ENCODE measurements at places on chromosomes 5 and 9.

DNA sequence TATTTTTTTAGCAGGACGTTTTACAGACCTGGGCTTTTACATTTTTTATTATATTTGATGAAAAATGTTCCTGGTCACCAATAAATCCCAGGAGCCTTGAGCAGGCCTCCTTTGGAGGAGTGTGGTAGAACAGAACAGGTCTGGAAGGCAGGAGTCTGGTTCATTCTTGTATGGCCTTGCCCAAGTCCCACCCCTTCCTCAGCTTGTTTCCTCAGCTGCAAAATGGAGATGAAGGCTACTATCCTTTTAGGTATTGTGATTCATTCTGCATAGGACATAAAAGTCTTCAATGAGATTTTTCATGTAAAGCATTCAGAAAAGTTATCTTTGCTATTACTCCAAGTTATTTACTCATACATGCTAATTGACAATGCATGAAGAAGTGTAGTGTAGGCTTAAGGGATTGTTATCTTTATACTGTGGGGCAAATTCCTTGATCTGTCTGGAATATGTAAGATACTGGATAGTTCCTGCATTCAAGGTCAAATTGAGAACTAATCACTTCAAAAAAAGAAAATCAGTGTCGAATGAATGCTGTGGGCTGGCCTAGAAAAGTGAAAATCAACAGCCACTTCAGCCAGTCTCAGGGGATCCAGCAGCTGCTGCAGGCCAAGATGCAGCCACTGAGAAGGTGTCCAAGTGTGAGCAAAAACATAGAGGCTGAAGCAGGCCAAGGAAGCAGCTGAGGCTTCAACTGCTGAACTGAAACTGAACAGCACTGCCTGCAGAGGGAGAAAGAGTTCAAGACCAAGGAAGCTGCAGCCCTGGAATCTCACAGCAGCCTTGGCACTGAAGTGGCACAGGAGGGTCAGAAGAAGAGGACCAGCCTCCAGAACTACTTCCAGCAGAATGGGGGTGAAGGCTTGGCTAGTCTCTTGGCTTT lies 15.5 kb upstream of the SLC36A3 start:
- no peaks in the 10 kb centered on the region for H3K4me1 ChIP-seq
- no peak overlapping the region for H3K4me3 ChIP-seq
- H3K27me3 ChIP-seq = no peaks in the 10 kb centered on the region
- no peak overlapping the region for H3K27ac ChIP-seq

DNA sequence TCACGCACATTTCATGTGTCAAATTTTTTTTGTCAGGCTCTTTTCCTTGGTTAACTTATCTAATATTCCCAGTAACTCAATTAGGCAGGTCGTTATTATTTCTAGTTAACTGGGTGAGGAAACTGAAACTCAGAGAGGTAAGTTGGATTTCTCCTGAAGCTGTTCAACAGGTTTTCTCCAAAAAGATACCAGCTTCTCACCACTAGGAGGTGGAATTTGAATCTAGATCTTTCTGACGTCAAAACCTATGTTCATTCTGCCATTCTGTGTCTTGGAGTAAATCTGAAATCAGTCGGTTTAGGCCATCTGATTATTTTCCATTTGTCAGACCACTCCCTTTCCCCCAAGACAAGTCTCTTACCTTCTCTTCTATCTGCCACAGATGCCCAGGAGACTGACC lies 572.9 kb downstream of the ACTL7B start:
- no peaks in the 10 kb centered on the region for H3K36me3 ChIP-seq
- DNase-seq = no peak
- no peaks in the 10 kb centered on the region for H3K27me3 ChIP-seq
- H3K4me3 ChIP-seq = no peak overlapping the region
- H3K27ac ChIP-seq = no peak overlapping the region

- no peaks in the 10 kb centered on the region for H3K4me1 ChIP-seq
- no peaks in the 10 kb centered on the region for H3K36me3 ChIP-seq
- H3K4me3 ChIP-seq = no peak overlapping the region
- H3K27me3 ChIP-seq = no peaks in the 10 kb centered on the region
These were observed 497.5 kb upstream of the RGMB start for GRCh38 chr5:98275980-98276379.

- no peaks in the 10 kb centered on the region for H3K27me3 ChIP-seq
- H3K4me3 ChIP-seq = no peak overlapping the region
- no peak for DNase-seq
- H3K4me1 ChIP-seq = peaks cover 25% of the 10 kb centered on the region
- no peak overlapping the region for H3K27ac ChIP-seq
These were observed 79.2 kb upstream of the SPIN1 start for GRCh38 chr9:88308831-88309560.

DNA sequence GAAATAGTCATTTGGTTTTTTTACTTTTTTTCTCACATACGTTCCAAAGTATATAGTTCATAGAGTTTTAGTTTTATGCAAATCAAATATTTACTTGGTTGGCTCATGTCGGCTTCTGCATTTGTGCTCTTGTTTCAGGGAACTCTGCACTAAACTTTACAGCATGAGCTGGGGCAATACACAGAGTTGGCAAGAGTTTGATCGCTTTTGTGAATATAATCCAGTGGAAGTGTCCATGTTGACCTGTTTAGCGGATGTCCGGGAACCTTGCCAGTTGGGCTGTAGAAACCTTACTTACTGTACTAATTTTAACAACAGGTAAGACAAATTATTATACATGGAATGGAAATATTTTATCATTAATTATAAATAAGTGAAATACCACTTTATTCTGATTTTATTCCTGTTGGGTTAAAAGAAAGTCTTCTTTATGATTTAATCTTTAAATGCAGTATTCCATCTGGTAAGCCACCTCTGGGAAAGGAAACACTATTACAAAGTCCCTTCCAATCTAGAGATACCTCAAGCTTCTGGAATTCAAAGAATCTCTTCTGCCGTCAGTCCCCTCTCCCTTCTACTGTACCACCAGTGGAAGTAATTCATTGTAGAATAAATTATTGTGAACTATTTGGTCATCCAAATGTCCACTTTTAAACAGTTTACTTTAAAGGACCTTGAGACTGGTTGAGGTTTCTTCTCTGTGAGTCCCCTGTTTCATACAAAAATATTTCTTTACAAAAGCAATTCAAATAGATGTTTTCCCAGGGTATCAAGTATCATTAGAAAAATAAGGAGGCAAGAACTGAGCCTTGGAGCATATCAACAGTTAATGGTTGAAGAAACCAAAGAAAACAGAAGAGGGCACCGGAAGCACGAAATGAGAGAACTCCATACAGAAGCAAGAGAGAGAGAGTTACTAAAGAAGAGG lies 45.2 kb upstream of the GLIPR2 start:
- peaks cover 3% of the 10 kb centered on the region for H3K4me1 ChIP-seq
- H3K27me3 ChIP-seq = no peaks in the 10 kb centered on the region
- H3K36me3 ChIP-seq = no peaks in the 10 kb centered on the region
- DNase-seq = no peak
- no peak overlapping the region for H3K4me3 ChIP-seq

- H3K27ac ChIP-seq = no peak overlapping the region
- H3K4me3 ChIP-seq = no peak overlapping the region
- H3K27me3 ChIP-seq = no peaks in the 10 kb centered on the region
- no peaks in the 10 kb centered on the region for H3K4me1 ChIP-seq
- no peak for DNase-seq
- peaks cover 71% of the 10 kb centered on the region for H3K36me3 ChIP-seq
These were observed 20.6 kb upstream of the C5orf24 start for GRCh38 chr5:134825212-134825611.

DNA sequence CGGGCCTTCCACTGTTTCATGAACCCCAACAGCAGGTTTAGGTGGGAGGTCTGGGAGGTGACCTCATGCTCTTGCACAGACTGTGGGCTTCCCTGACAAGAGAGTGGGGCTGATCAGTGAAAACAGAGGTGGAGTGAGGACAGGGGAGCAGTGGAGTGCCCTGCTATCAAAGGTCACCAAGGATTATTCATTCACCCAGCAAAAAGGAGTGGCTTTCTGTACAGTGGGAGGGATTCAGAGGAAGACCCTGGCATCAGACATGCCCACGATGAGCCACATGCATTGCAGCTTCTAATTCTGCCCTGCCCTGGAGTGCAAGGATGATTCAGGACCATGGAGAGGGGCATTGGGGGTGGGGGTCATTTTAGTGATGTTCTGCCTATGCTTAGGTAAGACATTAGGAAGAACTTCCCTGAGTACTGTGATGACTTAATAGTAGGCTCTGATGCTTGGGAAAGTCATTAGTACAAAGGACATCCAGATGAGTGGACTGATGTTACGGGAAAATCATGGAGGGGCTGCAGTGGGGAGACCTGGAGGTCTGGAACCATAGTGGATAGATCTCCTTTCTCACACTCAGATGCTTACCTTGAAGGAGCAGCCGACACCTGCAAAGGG lies 12.8 kb downstream of the TRAF1 start:
- H3K4me1 ChIP-seq = peaks cover 93% of the 10 kb centered on the region
- peak overlapping the region; percentile 47 for H3K27ac ChIP-seq
- peaks cover 83% of the 10 kb centered on the region for H3K36me3 ChIP-seq
- no peak overlapping the region for H3K4me3 ChIP-seq
- DNase-seq = no peak
- no peaks in the 10 kb centered on the region for H3K27me3 ChIP-seq

DNA sequence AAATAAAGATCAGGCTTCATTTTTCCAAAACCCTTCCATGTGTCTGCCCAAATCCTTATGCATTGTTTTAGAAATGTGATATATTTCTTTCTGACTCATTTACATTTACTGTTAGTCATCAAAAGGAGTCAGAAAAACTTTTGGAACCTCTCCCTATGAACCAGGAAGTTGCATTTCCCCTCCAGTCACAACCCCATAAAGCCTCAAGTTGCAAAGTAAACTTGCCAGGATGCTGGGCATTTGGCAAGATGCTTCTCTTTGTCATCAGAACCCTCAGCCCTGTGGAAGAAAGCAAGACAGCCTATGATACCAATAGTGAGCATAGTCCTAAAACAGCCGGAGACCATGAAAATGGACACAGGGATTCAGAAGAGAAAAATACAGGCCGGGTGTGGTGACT lies 84.2 kb downstream of the MUSK start:
- DNase-seq = no peak
- no peaks in the 10 kb centered on the region for H3K36me3 ChIP-seq
- no peak overlapping the region for H3K27ac ChIP-seq
- no peaks in the 10 kb centered on the region for H3K4me1 ChIP-seq
- no peak overlapping the region for H3K4me3 ChIP-seq

DNA sequence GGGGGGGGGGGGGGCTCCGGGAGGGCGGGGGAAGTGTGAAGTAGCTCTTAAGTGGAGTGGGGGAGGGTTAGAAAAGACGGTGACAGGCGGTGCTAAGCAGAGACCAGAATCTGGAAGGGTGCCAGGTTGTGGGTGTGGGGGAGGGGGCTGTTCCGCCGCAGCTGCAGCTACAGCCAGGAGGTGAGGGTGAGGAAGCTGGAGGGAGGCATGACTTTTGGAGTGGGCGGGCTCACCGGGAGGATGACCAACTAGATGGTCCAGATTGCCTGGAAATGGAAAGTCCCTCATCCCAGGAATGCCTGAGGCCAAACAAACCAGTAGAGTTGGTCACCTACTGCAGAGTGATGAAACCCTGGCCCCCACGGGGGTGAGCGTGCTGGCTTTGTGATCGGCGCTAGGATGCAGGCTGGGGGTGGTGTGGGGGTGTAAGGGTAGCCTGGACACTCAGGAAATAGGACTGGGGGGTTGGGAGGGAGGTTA lies 158.1 kb upstream of the SHB start:
- peaks cover 8% of the 10 kb centered on the region for H3K4me1 ChIP-seq
- H3K27ac ChIP-seq = no peak overlapping the region
- DNase-seq = peak; percentile 71
- H3K4me3 ChIP-seq = peak overlapping the region; percentile 19

DNA sequence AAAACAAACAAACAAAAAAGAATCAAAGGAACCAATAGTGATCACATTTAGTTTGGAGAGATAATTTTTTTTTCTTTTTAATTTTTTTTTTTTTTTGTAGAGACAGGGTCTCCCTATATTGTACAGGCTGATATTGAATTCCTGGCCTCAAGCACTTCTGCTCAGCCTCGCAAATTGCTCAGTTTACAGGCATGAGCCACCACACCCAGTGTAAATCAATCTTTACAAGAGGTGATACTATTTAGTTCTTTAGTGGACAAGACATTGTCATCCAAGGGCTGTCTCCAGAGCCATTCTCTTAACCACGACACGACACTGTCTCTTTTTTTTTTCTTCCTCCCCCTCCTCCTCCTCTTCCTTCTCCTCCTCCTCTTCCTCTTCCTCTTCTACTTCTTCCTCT lies 29.6 kb downstream of the ERAP2 start:
- no peaks in the 10 kb centered on the region for H3K4me1 ChIP-seq
- no peak overlapping the region for H3K4me3 ChIP-seq
- no peaks in the 10 kb centered on the region for H3K27me3 ChIP-seq
- peaks cover 92% of the 10 kb centered on the region for H3K36me3 ChIP-seq
- H3K27ac ChIP-seq = no peak overlapping the region

GRCh38 chr9:74595286-74595685 lies 98.2 kb downstream of the RORB start:
- no peaks in the 10 kb centered on the region for H3K27me3 ChIP-seq
- no peak overlapping the region for H3K4me3 ChIP-seq
- no peak overlapping the region for H3K27ac ChIP-seq
- DNase-seq = no peak
- H3K36me3 ChIP-seq = no peaks in the 10 kb centered on the region
- H3K4me1 ChIP-seq = no peaks in the 10 kb centered on the region

GRCh38 chr9:21395778-21396717 lies 10.8 kb upstream of the IFNA2 start:
- peak; percentile 55 for DNase-seq
- H3K4me3 ChIP-seq = peak overlapping the region; percentile 43
- H3K4me1 ChIP-seq = peaks cover 6% of the 10 kb centered on the region

- no peaks in the 10 kb centered on the region for H3K27me3 ChIP-seq
- H3K36me3 ChIP-seq = no peaks in the 10 kb centered on the region
- H3K4me1 ChIP-seq = peaks cover 10% of the 10 kb centered on the region
- DNase-seq = peak; percentile 48
- H3K4me3 ChIP-seq = peak overlapping the region; percentile 13
- H3K27ac ChIP-seq = no peak overlapping the region
These were observed 149.8 kb downstream of the AUH start for GRCh38 chr9:91211919-91212318.

GRCh38 chr5:133928587-133929393 lies 39.6 kb downstream of the C5orf15 start:
- no peak overlapping the region for H3K27ac ChIP-seq
- H3K4me1 ChIP-seq = peaks cover 17% of the 10 kb centered on the region
- H3K4me3 ChIP-seq = no peak overlapping the region
- H3K27me3 ChIP-seq = no peaks in the 10 kb centered on the region
- H3K36me3 ChIP-seq = no peaks in the 10 kb centered on the region

DNA sequence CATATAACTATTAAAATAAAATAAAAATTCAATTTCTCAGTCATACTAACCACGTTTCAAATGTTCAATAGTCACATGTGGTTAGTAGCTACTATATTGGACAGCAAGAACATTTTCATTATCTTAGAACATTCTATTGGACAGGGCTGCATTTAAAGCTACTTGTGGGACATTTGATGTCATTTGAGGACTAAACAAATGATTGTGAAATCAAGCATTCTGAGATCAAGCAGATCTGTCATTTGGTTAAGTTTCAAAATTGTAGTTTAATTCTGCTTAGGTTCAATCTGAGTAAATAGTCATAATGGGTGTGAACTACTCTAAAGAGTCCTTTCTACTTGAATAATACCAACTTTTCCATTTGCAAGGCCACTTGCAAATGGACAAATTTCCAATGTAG lies 226.9 kb upstream of the C9orf72 start:
- H3K27ac ChIP-seq = no peak overlapping the region
- no peaks in the 10 kb centered on the region for H3K27me3 ChIP-seq
- DNase-seq = no peak
- H3K4me3 ChIP-seq = no peak overlapping the region
- no peaks in the 10 kb centered on the region for H3K4me1 ChIP-seq
- H3K36me3 ChIP-seq = no peaks in the 10 kb centered on the region

- H3K27me3 ChIP-seq = no peaks in the 10 kb centered on the region
- no peak overlapping the region for H3K4me3 ChIP-seq
- H3K36me3 ChIP-seq = no peaks in the 10 kb centered on the region
- no peak for DNase-seq
- no peak overlapping the region for H3K27ac ChIP-seq
- no peaks in the 10 kb centered on the region for H3K4me1 ChIP-seq
These were observed 410.4 kb downstream of the KCTD16 start for GRCh38 chr5:144581044-144581443.

All from CD4-positive, CD25-positive, alpha-beta regulatory T cell (primary cell).